ENCODE measurements at places on chromosomes 4 and X.

GRCh38 chr4:17317526-17317925 is 194.4 kb downstream of the QDPR start:
- DNase-seq, result no peak

DNA sequence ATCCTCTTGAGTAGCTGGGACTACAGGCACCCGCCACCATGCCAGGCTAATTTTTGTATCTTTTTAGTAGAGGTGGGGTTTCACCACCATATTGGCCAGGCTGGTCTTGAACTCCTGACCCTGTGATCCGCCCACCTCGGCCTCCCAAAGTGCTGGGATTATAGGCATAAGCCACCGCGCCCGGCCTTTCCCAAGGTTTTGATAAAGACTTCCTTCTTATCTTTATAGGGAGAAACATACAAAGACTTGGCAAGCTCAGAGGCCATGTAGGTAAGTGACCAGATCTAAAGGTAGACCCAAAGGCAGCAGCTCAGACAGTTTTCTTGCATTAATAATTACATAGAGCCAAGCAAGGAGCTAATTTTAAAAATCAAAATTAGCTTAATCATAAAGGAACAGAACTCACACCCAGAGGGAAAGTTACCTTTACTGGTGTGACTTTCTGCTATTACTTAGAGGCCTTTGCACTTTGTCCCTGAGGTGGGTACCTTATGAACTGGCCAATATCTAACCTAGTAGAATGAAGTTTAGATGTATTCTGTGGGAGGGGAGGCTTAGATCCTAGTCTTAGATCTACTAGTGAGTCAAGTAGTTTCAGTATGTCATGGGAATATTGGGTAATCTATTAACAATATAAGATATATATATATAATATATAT is 67.3 kb downstream of the HPGD start:
- no peak for DNase-seq

GRCh38 chrX:66602381-66602938 is 36.4 kb downstream of the EDA2R start:
- no peak for DNase-seq

GRCh38 chrX:147226801-147227200 is 412.3 kb upstream of the CXorf51A start:
- no peak for DNase-seq

DNA sequence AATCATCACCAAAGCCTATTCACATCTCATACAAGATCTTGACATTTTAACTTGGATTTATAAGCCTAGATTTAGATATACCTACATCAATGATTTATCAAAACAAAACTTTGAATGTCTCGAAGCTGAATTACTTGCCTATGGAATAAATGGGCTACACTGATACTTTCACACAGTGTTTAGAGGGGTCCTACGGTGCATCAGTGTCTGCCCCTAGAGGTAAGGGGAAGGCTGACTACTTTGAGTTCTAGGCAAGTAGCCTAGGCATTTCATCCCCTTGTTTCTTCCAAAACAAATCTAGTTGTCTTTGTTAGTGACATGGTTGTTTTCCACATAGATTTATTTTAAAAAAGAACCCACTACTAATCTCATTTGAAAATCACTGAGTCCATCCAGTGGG is 158.1 kb upstream of the ATOH1 start:
- no peak for DNase-seq

DNA sequence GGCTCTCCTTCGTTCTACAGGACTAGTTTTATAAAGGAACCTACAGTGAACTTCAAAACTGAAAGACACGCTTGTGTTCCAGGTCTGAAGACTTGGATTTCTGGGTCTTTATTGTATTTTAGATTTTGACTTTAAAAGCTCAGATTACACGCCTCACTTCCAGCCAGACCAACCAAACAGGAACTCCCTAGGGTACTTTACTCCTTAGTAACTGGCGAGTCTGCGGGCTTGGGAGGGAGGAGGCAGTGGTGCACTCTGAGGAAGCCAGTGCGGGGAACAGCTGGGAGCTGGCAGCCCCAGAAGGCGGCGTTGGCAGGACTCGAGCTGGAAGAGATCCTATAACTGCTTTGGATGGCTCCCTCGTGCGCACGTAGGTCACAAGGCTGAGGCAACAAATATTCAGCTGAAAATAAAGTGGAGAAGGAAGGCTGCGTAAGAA is 391 bp upstream of the PHKA1 start:
- peak; percentile 90 for DNase-seq

DNA sequence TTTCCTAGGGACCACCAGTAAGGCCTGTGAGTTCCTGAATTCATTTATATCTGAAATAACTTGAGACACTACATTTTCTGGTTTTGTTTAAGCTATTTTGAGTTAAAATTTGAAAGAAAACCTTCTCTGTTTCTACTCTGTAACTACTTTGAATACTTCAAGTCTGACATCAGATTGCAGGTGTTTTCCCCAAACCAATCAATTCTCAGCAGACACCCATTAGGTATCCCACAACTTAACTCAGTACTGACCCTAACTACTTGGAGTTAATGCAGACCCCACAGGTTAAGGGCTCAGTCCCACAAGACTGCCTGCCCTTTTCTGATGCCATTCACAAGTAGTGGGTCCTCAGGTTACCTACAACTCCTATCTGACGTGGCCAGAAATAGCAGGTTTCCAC is 1100.0 kb upstream of the SLIT2 start:
- no peak for DNase-seq

- peak; percentile 46 for DNase-seq
These were observed 63.2 kb downstream of the HHIP start for GRCh38 chr4:144709159-144709558.

GRCh38 chr4:7186516-7187167 is 5.7 kb upstream of the SORCS2 start:
- no peak for DNase-seq

DNA sequence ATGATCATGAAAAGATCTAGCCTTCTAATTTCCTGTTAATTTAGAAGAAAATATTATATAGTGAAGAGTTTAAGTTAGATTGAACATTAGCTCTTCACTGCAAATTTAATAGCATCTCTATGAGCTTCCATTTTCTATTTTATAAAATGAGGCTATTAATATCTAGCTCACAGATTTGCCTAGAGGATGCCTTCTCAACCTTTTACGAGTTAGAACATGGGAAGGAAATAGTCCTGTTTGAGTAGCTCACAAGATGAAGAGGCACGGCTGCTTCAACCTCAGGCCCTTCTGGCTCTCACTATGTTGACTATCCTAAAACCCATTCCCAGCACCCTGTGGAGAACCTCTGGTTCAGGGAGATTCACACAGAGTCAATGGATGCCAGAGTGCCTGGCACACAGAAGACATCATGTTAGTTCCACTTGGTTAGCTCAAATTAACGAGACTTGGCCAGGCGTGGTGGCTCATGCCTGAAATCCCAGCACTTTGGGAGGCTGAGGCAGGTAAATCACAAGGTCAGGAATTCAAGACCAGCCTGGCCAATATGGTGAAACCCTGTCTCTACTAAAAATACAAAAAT is 97.9 kb upstream of the GUCY1A1 start:
- no peak for DNase-seq

DNA sequence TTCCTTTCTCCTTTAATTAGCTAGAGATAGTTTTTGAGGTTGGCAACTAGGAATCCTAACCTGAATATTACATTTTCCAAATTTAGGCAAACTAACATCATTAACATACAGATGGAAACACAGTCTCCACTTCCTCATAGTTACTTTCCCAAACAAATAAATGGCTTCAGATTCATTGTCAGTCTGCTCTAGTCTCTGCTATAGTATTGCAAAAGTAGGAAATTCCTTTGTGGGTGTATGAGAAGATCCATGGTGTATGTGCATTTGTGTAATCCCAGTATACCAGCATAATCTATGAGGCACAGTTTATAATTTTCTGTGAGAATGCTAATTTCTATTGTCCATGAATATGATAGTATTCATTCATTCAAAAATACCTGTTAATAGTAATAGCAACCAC is 3.0 kb upstream of the NDP start:
- peak; percentile 2 for DNase-seq

DNA sequence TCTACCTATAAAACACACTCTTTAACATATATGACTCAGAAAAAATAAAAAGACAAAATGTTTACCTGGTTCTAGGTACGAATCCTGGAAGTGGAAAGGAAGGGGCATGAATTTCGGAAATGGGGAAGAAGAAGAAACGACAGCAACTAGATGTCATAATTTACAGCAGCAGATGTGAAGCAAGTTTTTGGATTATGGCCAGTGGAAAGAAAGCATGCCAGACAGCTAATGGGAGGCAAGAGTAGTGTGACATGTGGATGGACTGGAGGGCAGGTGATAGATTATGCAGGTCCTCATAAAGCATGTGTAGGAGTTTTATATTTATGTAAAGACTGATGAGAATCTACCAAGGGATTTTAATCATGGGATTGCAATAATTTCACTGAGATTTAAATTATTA is 279.0 kb upstream of the TACR3 start:
- DNase-seq, result no peak

GRCh38 chr4:29240641-29241040 is 1479.5 kb upstream of the PCDH7 start:
- no peak for DNase-seq

- no peak for DNase-seq
These were observed 166.6 kb downstream of the GBA3 start for GRCh38 chr4:22859318-22859717.

GRCh38 chr4:70280567-70280966 is 38.2 kb downstream of the CSN3 start:
- no peak for DNase-seq

GRCh38 chr4:86934147-86934770 is 552 bp upstream of the AFF1 start:
- DNase-seq, result no peak

DNA sequence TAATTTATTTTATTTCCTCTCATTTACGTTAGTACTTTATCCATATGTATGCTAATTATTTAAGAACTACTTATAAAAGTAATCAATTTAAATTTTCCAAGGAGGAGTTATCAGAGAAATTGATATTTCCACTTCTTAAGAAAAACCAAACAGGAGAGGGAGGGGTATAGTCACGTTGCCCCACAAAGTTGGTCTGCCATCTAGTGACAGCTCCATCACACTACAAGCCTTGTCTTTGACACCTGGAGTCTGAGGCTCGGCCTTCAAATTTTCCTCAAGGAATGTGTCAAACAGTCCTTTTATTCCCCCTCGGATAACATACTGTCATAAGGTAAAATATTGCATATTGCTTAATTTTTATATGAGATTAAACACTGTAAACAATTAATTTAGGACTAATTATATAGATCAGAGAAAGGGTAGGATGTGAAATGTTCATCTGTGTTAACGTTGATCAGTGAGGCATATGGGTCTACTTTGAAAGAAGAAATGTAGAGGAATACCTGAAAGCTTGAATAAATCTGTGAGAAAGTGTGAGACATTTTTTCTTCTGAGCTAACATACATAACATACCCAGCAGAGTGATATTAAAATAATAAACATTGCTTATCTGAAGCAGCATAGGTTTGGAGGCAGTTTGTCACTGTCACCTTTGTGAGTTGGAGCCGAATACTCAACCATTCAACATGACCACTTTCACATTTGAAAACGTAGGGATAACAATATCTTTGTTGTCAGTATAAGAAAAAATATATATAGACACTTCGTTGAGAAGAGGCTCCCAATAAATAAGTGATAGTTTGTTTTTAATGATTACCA is 114.4 kb downstream of the GLRA3 start:
- peak; percentile 60 for DNase-seq

DNA sequence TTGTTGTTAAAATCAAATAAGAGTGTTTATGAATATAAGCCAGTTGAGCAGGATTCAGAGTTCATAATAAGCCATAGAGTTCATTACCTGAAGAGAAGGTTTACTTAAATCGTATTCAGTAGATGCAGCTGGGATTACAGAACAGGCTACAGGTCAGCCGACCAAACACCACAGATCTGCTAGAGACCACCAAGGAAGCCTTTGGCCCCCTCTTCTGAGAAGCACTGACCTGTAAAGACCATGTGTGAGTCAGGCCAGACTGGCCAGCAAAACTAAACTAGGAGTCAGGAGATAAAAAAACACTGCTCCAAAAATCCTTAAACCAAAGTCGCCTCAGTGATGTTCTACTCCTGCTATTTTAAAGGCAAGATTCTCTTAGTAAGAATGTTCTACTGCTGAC is 1125.5 kb downstream of the FAT4 start:
- no peak for DNase-seq

DNA sequence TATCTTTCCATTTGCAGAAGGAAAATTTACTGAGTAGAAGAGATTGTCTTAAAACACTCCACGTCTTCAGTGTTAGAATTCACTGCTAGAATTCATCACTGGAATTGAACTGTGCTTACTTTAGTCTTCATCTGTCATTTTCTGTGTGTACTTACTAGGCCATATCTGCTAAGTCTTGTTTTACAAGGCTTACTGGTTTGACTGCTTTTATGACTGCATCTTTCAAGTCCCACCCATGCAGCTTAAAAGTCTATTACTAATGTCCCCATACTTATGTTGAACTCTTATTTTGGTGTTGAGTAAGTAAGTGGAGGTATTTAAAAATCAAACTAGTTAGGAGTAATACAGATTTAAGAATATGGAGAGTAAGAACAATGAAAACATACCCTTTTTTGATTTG is 14.6 kb downstream of the CLCN3 start:
- no peak for DNase-seq

DNA sequence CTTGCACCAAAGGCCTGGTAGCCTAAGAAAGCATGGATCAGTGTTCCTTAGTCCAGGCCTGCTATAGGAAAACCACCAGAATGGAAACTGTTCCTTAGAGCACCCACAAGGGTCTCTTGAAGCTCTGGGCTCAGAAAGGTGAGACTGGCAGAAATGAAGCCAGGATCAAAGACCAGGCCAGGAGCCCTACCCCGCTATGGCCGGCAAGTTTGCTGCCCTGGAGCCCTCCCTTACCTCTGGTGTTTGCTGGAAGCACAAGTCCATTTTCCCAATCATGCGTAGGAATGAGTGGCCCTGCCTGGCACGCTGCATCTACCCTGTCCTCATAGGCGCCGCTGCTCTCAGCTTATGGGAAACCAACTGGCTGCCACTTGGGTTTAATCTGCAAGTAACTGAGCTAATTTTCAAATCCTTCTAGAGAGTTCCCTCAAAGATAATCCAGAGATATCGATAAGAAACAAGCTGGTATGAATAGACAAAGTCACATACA is 37.4 kb downstream of the BCOR start:
- DNase-seq, result no peak

GRCh38 chrX:115582616-115583495 is 21.9 kb downstream of the PLS3 start:
- no peak for DNase-seq

GRCh38 chr4:82901183-82901718 is 716 bp downstream of the THAP9 start:
- DNase-seq, result no peak

DNA sequence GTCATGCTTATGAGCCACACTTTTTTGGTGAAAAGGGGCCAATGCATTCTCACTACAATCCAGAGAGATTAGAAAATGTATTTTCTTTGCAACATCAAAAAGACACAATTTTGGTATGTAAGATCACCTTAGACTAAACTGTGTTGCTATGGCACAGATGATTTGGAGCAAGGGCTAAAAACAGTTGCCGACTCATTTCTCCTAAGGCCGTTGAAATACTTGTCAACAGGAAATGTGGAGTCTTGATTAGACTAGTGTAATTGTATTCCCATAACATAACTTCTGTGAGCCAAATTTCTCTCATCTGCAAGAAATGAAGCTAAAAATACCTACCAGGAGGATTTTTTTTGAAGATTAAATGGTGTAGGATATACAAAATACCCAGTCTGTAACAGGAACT is 2547.7 kb downstream of the ARAP2 start:
- peak; percentile 83 for DNase-seq
